ENCODE measurements at places on chromosomes 6 and 20. TPM values are rescaled to one million over a fixed set of nuclear protein-coding genes. Genes with fewer than 3 reads are reported as not detected.

The BPIFA1 gene
- not detected for total RNA-seq

The EYS gene
- 0.07 TPM for total RNA-seq

The GPX5 gene
- total RNA-seq, result 4.3 TPM

The WFDC12 gene
- not detected for total RNA-seq

The ERVFRD-1 gene
- total RNA-seq, result not detected

The SLC35F1 gene
- total RNA-seq, result 0.72 TPM

The CCDC170 gene
- total RNA-seq, result 0.10 TPM

- no peak for DNase-seq
These were observed 33.7 kb upstream of the ELOVL5 start for GRCh38 chr6:53382421-53382820.

DNA sequence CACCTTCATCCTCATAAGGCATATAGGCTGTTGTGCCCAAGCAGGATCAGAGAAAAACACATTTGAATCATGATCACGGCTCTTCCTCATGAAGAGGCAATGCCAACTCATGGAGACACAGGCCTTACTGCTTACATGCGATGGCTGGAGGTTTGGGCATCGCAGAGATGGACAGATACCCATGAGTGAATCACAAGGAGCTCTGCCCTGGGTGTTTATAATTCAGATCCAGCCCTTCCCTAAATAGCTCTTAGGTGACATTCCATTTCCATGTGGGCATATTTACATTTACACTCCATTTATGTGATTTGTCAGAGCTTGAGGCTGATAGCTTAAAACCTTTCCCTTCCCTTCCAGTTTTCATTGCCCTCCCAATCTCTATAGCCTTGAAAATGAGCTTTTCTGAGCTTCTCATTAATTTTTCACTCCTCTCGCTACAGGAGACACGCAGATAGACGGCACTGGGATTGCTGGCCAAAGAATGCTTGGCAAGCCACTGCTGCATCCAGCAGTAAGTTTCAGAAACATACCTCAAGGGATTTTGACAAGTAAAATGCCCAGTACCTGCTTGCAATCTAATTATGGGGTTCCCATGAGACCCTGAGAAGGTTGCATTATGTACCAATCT lies 249.1 kb downstream of the TBC1D7 start:
- DNase-seq, result no peak

GRCh38 chr6:54787825-54788224 lies 58.7 kb upstream of the FAM83B start:
- no peak for DNase-seq

DNA sequence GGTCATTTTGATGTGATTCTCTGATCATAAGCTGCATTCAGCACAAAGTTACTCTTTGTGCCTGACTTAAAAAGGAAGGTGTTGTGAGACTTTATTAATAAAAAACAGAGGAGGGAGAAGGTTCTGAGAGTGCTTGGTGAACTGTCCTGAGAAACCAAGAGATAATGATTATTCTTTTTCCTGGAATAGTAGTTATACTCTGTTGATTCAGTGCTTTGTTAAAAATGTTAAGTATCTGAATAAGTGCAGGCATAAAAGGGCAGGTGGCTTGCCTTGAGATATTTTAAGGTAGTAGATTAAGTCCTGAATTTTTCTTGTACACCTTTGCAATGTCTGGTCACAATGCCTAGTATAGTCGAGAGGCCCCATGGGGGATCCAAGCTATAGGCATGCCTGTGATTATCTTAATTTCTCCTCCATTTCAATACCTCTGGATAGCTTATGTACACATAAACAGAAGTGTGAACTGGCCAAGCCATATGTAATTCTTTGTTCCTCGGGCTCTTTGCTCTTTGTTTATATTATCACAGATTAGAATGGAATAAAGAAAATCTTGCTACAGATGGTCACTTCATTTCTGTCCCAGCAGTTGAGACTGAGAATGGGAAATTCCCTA lies 50.0 kb downstream of the SOBP start:
- no peak for DNase-seq

- DNase-seq, result peak; percentile 97
These were observed 102.0 kb downstream of the OR2B2 start for GRCh38 chr6:27809939-27810767.

DNA sequence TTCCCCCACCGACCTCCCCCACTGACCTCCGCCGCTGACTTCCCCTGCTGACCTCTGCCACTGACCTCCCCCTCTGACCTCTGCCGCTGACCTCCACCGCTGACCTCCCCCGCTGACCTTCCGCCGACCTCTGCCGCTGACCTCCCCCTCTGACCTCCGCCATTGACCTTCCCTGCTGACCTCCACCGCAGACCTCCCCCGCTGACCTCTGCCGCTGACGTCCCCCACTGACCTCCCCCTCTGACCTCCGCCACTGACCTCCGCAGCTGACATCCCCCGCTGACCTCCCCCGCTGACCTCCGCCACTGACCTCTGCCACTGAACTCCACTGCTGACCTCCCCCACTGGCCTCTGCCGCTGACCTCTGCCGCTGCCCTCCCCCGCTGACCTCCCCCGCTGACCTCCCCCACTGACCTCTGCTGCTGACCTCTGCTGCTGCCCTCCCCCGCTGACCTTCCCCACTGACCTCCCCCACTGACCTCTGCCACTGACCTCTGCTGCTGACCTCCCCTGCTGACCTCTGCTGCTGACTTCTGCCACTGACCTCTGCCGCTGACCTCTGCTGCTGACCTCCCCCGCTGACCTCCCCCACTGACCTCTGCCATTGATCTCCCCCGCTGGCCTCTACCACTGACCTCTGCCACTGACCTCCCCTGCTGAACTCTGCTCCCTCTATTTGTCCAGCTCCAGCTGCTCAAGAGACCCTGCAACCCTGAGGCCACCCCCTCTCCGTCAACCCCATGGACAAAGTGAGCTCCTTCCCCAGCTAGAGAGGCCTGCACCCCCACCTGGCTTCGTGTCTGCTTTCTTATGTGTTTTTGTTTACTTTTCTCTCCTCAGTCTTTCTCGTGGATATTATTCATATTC lies 91.4 kb upstream of the AFDN start:
- no peak for DNase-seq

GRCh38 chr6:155091756-155092155 lies 96.6 kb downstream of the TIAM2 start:
- no peak for DNase-seq

DNA sequence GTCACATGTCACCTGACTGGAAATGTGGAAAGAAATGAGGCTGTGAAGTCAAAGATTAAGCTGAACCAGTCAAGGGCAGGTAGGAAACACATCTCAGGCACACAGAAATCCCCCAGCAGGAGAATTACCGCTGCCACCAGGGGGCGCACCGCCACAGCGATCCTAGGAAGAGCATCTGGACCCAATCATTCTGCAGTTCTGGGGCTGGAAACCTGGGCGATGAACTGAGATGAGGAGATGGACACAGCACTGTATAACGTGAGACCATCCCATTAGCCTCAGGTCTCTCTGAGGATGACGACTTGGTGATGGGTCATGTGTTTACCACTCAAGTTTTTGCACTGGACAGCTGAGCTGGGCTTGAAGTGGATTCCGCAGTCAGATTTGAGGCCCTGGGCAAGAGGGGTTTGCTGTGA lies 6.5 kb upstream of the SLC24A3 start:
- DNase-seq, result peak; percentile 1

GRCh38 chr20:63500151-63500901 lies 1.4 kb upstream of the EEF1A2 start:
- DNase-seq, result no peak

GRCh38 chr6:79548304-79548703 lies 11.1 kb upstream of the LCA5 start:
- DNase-seq, result no peak

- DNase-seq, result no peak
These were observed 94.1 kb upstream of the BMP5 start for GRCh38 chr6:55969526-55969925.
